ENCODE measurements at places on chromosomes 3 and 15. TPM values are rescaled to one million over a fixed set of nuclear protein-coding genes. Genes with fewer than 3 reads are reported as not detected.

- no peak for DNase-seq
Observed at GRCh38 chr15:70608144-70608543, 155.2 kb downstream of the UACA start.

DNA sequence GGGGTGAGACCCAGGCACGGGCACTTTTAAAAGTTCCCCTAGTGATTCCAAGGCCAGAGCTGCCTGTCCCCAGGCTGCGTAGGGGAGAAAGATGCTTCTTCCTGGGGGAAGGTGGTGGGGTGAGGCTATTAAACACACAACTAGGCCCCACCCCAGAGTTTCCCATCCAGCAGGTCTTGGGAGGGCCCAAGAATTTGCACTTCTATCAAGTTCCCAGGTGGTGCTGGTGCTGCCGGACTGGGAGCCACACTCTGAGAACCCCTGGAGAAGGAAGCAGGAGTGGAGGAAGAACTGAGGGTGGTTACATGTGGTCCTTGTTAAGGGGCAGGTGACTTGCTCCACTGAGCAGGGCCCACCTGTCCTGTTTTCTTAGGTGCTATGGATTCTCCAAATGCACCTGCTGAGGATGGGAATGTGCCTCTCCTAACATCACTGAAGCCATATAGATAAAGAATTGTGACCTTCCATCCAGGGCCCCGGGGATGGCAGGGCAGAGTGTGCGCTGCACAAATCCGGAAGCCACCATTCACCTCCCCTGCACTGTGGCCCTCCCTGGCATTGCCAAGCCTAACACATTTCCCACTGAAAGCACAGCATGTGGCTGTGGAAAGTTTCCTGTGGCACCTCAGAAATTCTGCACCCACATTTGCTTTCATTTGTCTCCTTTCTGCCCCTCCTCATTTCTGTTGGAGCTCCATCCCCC, 111.5 kb upstream of the MEF2A start:
- DNase-seq: no peak

DNA sequence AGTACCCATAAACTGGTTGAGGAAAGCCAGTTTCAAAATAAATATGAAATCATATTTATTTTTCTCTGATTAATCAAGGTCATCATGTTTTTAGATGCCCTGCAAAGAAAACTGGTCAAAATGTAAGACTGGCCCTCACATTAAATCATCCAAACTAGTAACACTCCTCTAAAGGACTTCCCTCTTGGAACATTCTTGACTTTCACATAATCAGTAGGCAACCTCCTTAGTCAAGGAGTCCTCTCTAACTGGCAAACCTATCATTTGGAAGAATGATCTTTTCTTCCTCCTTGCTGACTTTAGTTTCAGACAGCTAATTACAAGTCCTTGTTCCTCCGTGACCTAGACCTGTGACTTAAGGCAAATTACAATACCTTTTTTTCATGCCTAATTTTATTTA, 82.5 kb upstream of the DCBLD2 start:
- DNase-seq: no peak

GRCh38 chr3:50230104-50230793, 5.8 kb upstream of the GNAI2 start:
- no peak for DNase-seq

GRCh38 chr3:3071136-3071535, 39.0 kb downstream of the IL5RA start:
- DNase-seq: no peak

DNA sequence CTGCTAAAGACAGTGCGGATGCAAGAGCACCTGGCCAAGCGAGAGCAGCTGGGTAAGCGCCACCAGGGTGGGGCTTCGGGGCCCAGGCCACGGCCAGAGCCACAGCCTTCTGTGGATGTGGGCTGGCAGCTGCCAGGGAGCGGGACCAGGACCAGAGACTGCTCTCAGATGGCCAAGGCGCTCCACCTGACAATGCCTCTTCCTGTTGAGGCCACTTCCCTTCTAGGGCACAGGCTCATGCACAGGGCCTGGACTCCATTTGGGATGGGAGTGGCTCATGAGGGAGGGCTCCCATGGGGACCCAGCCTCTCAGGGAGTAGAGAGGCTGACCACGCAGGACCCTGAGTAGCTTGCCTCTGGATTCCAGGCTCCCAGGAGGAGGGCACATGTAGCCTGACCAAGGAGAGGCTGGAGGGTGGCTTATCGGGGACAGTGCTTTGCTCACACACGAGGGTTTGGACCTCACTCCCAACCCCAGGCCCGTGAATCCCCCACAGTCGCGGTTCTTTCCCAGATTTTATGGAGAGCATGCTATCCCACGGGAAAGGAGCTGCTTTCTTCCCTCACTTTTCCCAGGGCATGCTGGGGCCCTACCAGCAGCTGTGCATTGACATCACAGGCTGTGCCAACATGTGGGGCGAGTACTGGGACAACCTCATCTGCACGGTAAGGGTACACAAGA, 25.1 kb downstream of the ACAA1 start:
- no peak for DNase-seq

GRCh38 chr3:861721-862120, 231.1 kb upstream of the CNTN6 start:
- DNase-seq: no peak

DNA sequence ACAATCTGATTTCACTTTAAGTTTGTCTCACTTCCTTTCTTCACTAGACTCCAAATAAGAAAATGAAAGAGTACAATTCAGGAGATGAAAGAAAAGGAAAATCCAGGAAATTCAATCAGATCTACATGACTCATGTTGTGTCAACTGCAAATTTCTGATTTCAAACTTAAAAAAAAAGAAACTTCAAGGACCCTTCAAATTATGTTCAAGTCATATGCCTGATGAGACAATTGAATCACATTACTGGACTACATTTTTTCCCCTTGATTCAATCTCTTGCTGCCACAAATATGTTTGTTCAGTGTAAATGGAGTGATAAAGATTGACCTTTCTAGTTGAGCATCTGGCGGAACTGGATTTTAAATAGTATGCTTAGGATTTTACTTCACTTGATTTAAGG, 37.4 kb downstream of the FRMD5 start:
- DNase-seq: peak; percentile 79

- no peak for DNase-seq
Observed at GRCh38 chr3:168186293-168186983, 90.7 kb upstream of the GOLIM4 start.

- DNase-seq: no peak
Observed at GRCh38 chr3:55664387-55664786, 177.3 kb upstream of the WNT5A start.

GRCh38 chr3:53703630-53704362, 142.4 kb downstream of the CHDH start:
- no peak for DNase-seq

- DNase-seq: peak; percentile 50
Observed at GRCh38 chr15:100918690-100919480, at the start of gene LRRK1. Gene LRRK1, plus strand, starts transcription at chr15:100919357. Its CDS starts 5,276 bp downstream, at chr15:100924633.

GRCh38 chr3:13223574-13224237, 150.5 kb upstream of the IQSEC1 start:
- DNase-seq: no peak

DNA sequence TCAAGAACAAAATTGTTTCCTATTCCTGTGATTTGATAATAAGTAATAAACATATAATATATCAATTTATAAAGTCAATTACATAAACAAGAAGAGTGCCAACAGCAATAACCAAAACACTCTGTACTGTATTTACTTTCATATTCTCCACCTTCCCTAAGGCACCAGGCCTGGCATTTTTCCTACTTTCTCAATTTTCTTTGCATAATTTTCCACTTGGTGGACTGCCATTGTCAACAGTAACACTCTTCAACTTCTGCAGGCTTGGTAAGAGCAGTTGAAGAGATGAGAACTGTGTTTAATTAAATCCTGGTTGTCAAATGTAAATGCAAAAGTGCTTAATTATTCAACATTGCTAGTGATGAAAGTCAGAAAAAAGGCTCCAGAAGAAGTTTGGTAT, 229.8 kb upstream of the PLSCR5 start:
- no peak for DNase-seq

GRCh38 chr3:74739242-74739641, 124.8 kb upstream of the CNTN3 start:
- DNase-seq: no peak

DNA sequence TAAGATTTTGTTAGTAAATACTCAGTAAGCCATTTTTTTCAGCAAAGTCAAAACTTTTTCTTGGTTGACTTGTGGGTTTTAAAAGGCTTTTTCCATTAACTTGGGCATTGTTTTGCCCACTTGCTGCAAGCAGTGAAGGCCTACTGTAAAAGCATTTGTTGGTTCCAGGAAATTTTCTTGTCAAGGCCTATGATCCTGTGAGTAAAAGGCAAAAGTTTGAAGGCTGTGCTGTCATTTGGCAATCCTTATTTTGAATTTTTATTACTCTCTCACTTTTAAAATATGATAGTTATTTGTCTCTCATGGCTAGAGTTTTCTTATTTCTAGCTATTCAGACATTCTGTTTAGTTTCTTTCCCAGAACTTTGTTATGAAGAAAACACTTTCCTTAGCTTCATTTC, 13.0 kb downstream of the P2RY12 start:
- DNase-seq: no peak

- DNase-seq: no peak
Observed at GRCh38 chr15:48361685-48362084, 30.5 kb downstream of the DUT start.

GRCh38 chr15:22939652-22940061, 40.5 kb downstream of the CYFIP1 start:
- no peak for DNase-seq

- no peak for DNase-seq
Observed at GRCh38 chr3:60771766-60772165, 479.5 kb downstream of the FHIT start.

DNA sequence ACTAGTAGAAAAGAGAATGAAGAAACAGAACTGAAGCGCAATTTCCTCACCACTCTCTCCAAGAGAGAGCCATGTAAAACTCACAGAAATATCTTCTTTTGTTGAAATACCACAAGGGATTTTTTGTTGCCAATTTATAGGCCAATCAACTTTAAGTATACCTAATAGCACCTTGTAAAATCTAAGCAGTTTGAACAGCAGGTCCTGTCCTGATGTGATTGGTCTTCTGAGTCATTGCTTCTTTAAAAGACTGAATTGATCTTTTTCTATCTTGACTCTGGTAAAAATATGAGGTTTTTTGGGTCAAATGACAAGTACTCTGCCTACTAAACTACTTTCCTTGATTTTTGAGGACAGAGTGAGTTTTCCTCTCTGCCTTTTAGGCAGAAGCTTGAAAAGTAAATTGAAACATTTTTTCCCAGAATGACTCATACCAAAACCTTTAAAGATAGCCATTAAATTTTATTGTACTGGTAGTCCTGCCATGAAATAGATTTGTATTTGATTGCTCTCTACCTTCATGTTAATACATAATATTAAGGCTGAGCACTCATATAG, 343.9 kb upstream of the CBLB start:
- DNase-seq: no peak

DNA sequence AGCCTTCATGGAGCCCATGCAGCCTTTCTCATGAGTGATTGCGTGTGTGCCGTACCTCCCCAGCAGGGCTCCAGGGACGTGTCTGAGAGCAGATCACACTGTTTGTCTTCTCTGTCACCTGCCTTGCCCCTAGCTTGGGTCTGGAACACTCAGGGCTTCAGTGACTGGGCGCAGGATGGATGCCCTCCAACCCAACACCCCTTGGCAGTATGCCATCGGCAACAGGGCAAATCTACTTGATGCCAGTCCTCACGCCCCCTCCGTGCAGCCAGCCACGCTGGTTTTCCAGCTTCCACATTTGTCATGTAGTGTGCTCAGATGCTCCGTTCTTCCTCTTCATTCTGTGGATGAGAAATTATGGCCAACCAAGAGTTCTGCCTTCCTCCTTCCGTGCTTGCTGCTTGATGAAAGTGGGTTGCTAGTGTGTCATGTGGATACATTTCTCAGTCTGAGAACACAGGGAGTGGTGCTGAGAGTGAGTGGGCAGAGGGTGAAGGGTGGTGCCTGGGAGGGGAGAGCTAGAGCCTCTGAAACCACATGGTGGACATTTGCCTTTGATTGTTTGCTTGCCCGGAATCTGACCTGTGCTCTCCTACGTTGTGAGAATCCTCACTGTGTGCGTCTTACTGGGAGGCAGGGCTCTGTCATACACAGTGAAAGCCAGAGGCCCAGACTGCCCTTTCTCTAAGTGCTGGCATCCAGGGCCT, 97.2 kb downstream of the FAM43A start:
- peak; percentile 25 for DNase-seq

DNA sequence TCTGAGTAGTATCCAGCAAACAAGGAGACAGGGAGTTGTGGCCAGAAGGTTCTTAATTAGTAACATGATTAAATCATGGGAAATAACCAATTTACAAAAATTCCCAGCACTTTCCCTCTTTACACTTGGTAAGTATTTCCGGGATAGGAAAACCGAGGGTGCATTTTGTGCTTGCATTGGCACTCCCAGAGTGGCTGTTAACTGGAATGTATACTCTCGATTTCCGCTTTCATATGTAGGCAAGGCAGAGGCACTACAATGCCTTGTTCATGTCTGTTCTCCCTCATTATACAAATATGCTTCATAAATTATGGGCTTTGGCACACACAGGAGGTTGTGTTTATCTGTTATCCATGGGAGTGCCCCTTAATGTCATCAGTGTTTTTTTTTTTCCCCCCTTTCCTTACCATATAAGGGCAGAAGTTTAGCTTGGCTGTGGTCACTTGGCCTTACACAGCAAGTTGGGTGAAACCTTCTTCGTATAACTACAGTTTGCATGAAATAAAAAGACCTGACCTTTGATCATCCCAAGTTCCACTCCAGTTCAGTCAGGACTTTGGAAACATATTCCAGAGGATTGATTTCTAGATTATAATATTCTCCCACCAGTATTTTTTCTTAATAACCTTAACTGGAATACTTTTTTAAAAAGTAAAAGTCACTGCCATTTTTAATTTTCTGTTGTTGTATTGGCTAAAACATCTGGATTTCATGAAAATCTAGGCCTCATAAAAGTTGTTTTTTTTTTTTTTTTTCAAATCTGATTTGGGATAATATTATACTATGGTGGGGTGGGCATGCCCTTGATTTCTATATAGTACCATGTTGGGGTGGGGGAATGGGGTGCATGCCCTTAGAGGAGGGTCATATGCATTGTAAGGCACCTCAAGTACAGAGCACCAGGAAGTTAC, 8.9 kb downstream of the TPM1 start:
- peak; percentile 74 for DNase-seq

- DNase-seq: no peak
Observed at GRCh38 chr3:79406175-79406574, 361.6 kb downstream of the ROBO1 start.

DNA sequence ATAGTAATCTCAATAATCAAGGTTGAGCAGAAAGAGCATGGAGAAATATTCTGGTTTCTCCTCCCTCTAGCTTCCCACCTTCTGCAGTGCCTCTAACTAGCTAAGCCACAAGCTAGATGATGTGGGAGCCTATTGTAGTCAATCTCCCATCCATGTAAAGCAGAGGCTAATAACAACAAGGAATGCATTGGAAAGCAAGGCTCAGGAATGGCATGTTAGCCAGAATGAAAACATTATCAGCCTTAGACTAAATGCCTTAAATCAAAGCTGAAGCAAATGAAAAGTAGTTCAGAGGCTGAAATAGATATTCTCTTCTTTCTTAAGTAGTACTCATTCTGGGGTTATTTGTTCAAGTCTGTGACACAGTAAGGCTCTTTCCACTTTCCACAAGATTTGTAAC, 350.3 kb upstream of the DPPA4 start:
- DNase-seq: no peak

GRCh38 chr15:73677146-73677607, 7.0 kb upstream of the CD276 start:
- peak; percentile 57 for DNase-seq

The EDC3 gene
- total RNA-seq: 5.3 TPM

The NANOGP8 gene
- not detected for total RNA-seq

The DOCK3 gene
- total RNA-seq: 0.36 TPM

The KLHL25 gene
- 4.1 TPM for total RNA-seq

The LRRC49 gene
- 13.7 TPM for total RNA-seq

The LTK gene
- total RNA-seq: 0.57 TPM

The GPR15 gene
- total RNA-seq: not detected

The GNAT1 gene
- not detected for total RNA-seq

The CLSTN2 gene
- 0.86 TPM for total RNA-seq

Measured in Daoy (cell line).